OCI-M1 (cell line): ENCODE measurements at places on chromosomes 3 and 15.

DNA sequence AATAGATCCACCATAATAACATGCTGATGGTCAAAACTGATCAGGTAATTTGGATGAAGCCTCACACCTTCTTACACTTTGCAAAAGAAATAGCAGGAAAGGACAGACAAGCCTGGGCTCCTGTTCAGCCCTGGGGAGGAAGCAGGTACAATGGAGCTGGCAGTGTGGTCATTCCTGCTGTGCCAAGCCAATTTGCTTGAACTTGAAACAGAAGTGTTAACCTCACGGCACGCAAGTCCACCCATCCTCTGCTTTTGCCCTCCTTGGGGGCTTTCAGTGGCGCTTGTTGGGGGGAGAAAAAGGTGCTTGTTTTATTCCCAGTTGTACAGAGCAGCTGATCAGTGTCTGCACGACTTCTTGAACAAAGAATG, 36.8 kb upstream of the RFTN1 start:
- DNase-seq, result no peak

- DNase-seq, result no peak
Measured at GRCh38 chr15:65285291-65286068, 1.2 kb downstream of the PARP16 start.

- DNase-seq, result no peak
Measured at GRCh38 chr3:11603628-11604027, 40.1 kb downstream of the VGLL4 start.

DNA sequence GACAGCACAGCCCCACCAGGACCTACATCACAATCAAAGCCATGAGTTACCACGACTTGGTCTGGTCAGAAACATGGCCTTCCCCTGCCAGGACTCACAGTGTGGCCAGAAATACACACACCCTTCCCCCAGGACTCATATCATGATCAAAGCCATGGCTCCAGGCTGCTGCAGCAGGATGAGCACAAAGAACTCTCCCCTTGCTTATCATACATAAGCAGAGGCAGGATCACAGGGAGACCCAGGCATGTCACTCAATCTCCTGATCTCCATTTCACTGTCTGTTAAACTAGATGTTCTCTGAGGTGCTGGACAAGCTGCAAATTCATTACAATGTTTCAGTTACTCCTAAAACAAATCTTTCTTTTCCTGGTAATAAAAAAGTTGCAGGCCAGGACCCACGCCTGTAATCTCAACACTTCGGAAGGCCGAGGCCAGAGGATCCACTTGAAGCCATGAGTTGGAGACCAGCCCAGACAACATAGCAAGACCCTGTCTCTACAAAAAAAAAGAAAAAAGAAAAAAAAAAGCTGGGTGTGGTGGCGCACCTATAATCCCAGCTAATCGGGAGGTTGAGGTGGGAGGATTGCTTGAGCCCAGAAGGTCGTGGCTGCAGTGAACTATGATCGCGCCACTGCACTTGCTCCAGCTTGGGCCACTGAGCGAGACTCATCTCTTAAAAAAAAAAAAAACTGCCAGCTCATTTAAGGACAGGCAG, 1.2 kb downstream of the PFKFB4 start:
- peak; percentile 93 for DNase-seq

GRCh38 chr15:51359981-51360380, 18.5 kb downstream of the GLDN start:
- DNase-seq, result no peak

DNA sequence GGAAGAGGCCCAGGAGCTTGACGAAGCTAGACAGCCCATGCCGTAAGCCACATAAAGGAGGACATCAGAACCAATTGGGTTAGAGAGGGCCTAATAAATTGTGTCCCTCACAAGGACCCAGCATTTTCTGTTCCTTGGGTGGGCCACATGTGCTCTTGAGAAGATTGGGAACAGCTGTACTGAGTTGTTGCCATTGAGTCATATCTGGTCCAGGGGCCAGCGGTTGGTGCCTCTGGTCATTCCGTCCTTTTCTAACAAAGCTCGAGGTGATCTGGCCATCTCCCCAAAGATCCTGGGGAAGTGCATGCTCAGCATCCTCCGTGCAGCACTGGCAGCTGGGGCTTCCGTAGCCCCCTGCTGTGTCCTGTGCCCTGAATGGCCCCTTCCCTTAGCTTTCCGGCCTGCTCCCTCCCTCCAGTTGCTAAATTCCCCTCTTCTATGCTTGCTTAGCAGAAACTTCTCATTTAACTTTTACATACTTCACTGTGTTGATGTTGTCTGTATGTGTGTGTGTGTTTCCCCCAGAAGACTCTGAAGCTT, 73.0 kb downstream of the EEFSEC start:
- DNase-seq, result no peak

- DNase-seq, result no peak
Measured at GRCh38 chr3:131353986-131354385, 27.6 kb upstream of the NUDT16 start.

DNA sequence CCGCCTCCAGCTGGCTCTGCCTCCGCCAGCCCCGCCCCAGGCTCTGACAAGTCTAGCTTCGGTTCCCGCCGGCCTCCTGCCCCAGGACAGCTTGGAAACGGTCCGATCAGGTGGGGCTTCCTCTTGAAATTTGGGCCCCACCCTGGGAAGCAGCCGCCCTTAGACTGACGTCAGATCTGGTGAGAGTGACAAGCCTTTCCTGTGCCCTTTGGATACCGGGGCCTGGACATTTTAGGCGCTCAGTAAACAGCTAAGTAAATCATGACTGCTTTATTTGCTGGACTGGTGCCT, 378 bp upstream of the HYAL3 start:
- DNase-seq, result no peak

- no peak for DNase-seq
Measured at GRCh38 chr3:40873934-40874699, 325.2 kb upstream of the CTNNB1 start.

DNA sequence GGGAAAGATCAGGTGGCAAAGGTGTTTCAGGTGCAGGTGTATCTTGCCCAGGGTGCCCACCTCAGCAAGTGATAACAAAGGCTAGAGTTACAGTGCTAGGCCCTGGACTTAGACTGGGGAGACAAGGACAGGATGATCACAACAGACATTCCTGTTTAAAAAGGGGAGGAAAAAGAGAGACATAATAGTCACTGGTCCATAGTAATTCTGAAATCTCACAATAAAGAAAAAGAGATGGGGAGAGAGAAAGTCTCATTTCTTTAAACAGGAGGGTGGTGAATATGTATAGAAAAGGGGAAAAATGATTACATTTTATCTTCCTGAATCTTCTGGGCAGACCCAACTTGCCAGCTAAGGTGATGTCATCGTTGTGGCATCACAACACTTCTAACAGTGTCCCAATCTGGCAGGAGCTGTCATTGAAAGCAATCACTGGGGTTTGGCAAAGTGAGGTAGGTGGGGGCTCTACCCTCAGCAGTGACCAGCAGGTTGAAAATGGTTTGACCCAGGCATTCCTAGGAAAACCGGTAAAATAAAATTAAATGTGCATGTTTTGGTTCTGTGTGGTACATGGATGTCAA, 99.5 kb downstream of the ZNF621 start:
- DNase-seq, result peak; percentile 53

DNA sequence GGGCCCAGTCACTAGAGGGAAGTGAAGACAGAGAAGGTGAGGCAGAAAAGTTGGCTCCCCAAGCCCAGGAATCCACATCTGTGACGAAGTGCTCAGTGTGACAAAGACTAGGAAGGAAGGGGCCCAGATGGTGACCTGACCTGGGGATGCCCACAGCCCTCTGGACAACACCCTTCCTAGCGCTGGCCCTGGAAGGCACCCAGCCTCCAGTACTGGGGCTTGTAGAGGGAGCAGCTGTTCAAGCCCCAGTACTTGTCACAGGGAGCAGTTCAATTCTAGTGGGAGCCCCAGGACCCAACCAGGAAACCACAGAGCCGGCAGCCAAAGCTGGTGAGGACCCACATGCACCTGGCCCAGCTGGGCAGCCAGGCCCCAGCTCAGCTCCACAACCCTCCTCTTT, 190.8 kb downstream of the XXYLT1 start:
- no peak for DNase-seq

DNA sequence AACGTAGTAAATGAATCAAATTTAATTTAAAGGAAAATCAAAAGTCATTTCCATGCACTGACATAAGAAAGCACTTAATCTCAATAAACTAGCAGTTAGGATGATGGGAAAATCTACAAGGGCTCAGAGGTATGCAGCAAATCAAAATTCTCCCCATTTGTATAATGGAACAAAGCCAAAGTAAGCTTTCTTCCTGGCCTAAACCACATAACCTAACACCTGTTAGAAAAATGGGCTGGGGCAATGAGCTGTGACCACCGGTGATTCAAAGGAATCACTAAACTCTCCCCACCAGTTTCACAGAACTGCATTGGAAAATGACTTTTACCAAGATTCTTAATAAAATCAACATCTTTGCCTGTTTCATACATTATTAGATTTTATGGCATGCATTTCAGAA, 1024.3 kb downstream of the FHIT start:
- no peak for DNase-seq

GRCh38 chr15:95536638-95537037, 793.9 kb upstream of the NR2F2 start:
- no peak for DNase-seq

GRCh38 chr3:179194931-179195330, 46.8 kb downstream of the PIK3CA start:
- DNase-seq, result no peak

GRCh38 chr15:65418596-65418995, 4.2 kb downstream of the IGDCC4 start:
- DNase-seq, result no peak

- DNase-seq, result no peak
Measured at GRCh38 chr15:61935493-61935892, 124.8 kb downstream of the VPS13C start.

- peak; percentile 82 for DNase-seq
Measured at GRCh38 chr15:40310001-40310959, 2.5 kb upstream of the PLCB2 start.

DNA sequence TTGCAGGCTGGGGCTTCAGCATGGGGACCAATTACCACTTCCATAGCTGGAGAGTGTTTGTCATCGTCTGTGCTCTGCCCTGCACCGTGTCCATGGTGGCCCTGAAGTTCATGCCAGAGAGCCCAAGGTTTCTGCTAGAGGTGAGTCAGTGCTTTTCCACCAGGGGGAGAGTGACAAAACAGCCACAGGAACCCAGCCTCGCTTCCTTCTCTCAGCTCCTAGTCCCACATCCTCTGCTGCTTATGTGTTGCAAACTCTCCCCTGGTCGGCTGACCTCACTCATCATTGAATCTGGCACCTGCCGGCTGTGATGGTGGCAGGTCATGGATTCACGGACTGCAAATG, 158.3 kb downstream of the SV2B start:
- DNase-seq, result peak; percentile 3

DNA sequence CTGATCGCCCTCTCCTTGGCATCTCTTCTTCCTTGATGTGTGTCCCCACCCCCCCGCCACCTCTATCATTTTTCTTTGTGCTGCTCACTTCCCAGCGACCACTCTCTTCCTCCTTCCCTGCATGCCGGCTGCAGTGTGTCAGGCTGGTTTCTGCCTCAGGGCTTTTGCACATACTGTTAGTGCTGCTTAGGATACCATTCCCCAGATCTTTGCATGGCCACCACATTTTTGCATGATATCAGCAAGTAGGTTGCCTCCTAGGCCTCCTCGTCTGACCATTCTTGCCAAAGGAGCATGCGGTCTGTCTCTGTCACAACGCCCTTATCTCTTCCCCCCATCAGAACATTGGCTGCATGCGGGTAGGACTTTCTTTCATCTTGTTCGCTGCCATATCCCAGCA, 12.5 kb downstream of the FBLN2 start:
- no peak for DNase-seq

DNA sequence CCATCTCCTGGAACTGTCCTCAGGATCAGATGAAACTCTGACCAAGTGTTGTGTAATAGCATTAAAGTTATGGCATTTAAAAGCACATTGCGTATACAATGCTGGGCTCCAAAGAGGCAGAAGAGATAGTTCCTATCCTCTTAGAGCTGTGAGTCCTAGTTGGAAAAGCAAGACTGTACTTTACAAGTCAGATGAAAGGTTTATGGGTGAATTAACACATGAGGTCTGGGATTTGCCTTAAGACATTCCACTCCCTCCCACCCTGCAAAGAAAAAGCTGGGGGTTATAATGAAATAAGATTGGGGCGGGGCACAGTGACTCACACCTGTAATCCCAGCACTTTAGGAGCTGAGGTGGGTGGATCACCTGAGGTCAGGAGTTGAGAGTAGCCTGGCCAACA, 35.6 kb downstream of the SNAPC5 start:
- no peak for DNase-seq

- DNase-seq, result no peak
Measured at GRCh38 chr3:124428372-124429128, 301.7 kb upstream of the UMPS start.

- no peak for DNase-seq
Measured at GRCh38 chr3:149577801-149578200, 80.0 kb downstream of the WWTR1 start.
